AG09319 (cell line): ENCODE measurements at places on chromosomes 12 and 14.

- DNase-seq, result no peak
Measured at GRCh38 chr14:36097356-36097755, 79.2 kb downstream of the PTCSC3 start.

GRCh38 chr14:81068176-81068782 is 112.9 kb downstream of the TSHR start:
- no peak for DNase-seq

DNA sequence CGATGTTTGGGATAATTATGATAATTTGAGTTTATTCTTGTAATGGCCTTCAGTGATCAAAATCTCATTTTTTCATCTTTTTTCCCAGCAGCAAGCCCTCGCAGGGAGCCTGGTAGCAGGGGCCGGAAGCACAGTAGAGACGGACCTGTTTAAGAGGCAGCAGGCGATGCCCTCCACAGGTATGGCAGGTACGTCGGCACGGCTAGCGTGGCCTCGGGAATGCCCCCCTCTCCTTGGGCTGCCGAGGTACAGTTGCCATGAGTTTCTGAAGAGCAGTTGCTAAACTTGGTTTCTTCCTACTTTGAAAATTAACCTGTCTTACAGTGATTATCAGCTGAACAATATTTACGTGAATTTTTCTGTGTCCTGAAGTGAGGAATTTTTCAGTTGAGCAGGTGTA is 29.9 kb downstream of the EP400 start:
- no peak for DNase-seq

DNA sequence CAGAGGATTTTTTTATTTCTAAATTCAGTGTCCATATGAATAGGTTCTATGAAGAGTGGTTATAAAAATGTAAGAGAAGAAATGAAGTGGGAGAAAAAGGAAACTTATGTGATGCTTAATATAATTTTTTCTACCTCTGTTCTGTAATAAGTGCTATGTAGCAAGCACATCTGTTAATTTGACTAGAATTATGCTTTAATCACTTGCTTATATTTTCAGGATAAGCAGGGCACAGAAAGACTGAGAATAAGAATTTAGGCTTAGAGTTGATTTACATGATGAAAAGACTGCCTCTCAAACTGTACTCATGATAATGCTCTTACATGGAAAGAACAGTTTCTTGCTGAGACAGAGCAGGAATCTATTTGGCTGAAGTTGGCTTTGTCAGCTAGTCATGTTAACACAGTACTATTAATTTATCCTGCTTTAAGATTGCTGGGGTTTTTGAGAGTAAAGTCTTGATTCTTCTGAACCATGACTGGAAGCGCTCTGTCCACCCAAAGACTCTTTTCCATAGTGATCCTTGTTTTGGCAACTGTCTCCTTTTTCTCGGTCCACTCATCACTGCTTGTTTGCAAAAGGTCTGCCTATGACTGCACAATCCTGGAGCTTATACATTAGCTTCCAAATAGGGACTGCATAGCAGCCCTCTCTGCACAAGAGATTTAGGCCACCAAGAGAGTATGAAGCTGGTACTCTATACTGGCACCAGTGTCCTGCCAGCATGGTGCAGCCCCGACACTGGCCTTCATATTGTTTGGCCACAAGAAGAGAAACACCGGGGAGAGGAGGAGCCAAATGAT is 98.8 kb downstream of the AKAP6 start:
- no peak for DNase-seq

- DNase-seq, result no peak
Measured at GRCh38 chr14:97080991-97081390, 283.8 kb downstream of the VRK1 start.

DNA sequence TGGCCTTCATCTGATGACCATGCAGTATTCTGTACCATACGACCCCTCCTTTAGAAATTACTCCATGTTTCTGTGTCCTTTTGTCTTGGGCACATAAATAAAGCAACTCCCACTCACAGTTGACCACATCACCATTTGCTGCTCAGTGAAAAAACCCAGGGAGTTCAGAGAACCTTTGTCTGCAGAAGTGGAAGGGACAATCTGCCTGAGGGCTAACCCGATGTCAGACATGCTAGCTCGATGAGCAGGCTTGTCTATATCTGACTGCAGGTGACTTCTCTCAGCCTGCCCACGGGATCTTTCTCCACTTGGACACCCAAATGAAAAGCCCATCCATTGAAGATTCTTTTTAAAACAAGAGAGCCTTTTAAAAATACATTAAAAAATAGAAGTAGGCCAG is 45.7 kb upstream of the GRIP1 start:
- DNase-seq, result no peak

DNA sequence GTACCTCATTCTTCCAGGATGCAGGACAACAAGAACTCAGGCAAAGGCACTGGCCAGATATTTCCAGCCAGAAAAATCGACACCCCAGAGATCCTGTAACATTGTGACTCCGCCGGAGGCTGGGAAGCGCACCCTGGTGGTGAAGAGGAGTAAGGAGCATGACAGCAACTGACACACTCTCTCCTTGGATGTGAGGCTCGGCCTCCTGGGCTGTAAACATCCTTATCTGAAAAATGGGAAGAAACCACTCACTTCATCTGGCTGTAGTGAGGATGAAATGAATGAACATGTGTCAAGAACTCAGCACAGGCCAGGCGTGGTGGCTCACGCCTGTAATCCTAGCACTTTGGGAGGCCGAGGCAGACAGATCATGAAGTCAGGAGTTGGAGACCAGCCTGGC is 27.5 kb downstream of the TCHP start:
- DNase-seq, result no peak

GRCh38 chr12:13241833-13242488 is 45.4 kb downstream of the EMP1 start:
- no peak for DNase-seq
